Activated naive CD8-positive, alpha-beta T cell treated with anti-CD3 and anti-CD28 coated beads, Interleukin-2, amount 50 U/mL, for 24 hours (primary cell): ENCODE measurements at places on chromosomes 6 and 20.

- no peak for DNase-seq
Measured at GRCh38 chr20:20888266-20888656, 175.8 kb upstream of the RALGAPA2 start.

DNA sequence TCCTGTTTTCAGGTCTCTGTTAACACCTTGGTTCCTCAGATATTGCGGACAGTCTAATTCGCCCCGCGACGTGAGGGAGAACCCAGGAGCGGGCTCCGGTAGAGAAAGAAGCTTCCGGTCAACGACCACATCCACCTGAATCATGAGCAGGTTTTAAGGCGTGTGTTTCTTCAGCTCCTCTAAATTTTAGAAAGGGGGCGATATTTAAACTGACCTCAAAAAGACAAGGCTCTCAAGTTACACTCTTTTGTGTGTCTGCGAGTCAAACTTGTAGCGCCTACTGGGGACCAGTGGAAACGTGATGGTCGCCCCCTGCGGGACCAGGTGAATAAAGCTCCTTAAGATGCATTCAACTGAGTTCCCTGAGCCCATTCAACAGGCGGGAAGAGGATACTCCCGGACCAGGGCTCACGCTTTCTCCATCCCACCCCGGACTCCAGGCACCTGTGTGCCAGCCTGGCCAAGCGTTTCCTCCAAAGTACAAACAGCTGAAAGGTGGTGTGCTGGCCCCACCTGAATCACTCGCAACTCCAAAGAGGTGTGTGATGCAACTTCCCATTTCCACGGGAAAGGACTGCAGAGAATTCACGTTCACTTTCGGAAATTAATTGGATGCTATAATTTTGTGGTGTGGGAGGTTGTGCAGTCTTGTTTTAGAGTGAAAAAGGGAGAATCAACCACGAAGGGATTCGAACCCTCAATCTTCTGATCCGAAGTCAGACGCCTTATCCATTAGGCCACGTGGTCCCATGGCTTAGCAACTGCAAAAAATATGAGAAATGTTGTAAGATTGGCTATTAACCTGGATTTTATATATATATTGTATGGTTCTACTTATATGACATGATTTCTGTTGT, 17.0 kb downstream of the GPX5 start:
- peak; percentile 52 for DNase-seq

DNA sequence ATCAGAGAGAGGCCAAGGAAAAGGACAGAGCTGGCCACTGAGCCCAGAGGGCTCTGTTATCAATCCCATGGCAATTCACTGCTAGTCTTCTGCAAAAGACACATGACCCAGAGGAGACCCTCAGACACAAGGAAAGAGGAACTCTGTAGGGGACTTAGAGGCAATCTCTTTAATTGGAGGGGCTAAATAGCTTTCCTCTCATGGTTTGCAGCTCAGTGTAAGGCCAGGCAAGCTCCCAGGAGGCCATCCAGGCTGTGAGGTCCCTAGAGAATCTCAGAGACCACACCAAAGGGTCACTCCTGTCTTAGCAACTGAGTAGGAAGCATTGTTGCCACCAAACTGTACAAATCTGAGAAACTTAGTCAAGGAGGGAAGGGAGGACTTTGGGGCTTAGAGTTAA, 10.0 kb upstream of the HLA-DOA start:
- DNase-seq, result no peak

DNA sequence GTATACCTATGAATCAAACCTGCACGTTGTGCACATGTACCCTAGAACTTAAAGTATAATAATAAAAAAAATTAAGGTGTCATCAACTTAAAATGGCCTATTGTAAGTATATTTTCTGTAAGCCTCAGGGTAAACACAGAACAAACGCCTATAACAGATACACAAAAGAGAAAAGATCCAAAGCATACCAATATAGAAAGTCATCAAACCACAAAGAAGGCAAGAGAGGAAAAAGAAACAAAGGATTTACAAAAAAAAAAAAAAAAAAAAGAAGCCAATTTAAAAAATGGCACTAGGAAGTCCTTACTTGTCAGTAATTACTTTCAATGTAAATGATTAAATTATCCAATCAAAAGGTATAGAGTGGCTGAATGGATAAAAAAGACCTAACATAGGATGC, 24.6 kb upstream of the ASF1A start:
- no peak for DNase-seq

GRCh38 chr20:21710863-21711431, 5.5 kb downstream of the PAX1 start:
- no peak for DNase-seq

DNA sequence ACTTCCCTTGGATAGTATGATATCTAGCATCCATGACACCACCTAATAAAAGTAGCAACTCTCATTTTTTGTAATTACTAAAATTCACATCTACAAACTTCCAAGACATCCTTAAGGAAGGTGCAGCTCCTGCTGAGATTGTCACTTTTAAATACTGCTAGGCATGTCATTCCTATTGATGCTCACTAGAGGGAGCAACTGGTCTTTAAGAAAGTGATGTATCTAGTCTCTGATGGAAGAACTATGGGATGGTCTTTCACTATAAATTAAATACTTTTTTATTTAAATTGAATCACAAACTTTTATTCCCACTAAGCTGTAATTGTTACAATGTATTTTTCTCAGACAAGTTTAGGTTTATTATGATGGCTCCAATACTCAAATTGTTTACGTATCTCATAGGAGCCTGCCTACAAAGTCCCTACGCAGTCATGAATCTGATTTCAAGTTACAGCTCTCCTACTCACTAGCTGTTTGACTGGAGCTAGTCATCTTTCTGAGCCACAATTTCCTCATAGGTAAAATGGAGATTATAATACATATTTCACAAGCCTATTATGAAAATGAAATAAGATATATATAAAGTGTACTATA, 8.1 kb upstream of the TSPYL1 start:
- DNase-seq, result no peak

- no peak for DNase-seq
Measured at GRCh38 chr6:56514395-56514794, 128.3 kb downstream of the DST start.

DNA sequence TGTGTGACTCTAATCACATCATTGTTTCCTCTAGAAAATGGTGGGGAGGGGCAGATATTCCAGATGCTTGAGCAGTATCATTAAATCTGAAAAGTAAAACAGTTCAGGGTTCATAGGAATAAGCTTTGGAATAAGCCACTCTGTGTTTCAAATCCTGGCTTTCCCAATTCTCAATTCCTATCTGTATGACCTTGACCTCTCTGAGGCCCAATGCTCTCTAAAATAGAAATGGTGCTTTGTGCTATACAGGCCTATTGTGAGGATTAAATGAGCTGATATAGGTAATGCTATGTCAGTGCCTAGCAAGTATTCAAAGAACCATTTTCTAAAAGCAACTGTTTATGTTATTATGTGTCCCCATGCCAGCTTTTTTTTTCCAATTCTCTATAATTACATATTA, 209.0 kb upstream of the PRSS16 start:
- no peak for DNase-seq
